ENCODE measurements at places on chromosomes 3 and 15. TPM values are rescaled to one million over a fixed set of nuclear protein-coding genes. Genes with fewer than 3 reads are reported as not detected.

- H3K27ac ChIP-seq, result no peak overlapping the region
- H3K4me1 ChIP-seq, result peaks cover 10% of the 10 kb centered on the region
- no peak for DNase-seq
These were observed 37.3 kb upstream of the ATP10A start for GRCh38 chr15:25900431-25900830.

The ZBTB38 gene
- 160 TPM for total RNA-seq

- H3K27ac ChIP-seq, result no peak overlapping the region
- H3K4me1 ChIP-seq, result no peaks in the 10 kb centered on the region
- peaks cover 74% of the 10 kb centered on the region for H3K36me3 ChIP-seq
- H3K4me3 ChIP-seq, result no peak overlapping the region
- no peak for DNase-seq
These were observed 7.3 kb upstream of the GHRL start for GRCh38 chr3:10300087-10300486.

- H3K4me1 ChIP-seq, result peaks cover 34% of the 10 kb centered on the region
- no peaks in the 10 kb centered on the region for H3K36me3 ChIP-seq
- no peak overlapping the region for H3K4me3 ChIP-seq
- H3K27me3 ChIP-seq, result no peaks in the 10 kb centered on the region
These were observed 224.4 kb downstream of the THRB start for GRCh38 chr3:24270204-24270691.

DNA sequence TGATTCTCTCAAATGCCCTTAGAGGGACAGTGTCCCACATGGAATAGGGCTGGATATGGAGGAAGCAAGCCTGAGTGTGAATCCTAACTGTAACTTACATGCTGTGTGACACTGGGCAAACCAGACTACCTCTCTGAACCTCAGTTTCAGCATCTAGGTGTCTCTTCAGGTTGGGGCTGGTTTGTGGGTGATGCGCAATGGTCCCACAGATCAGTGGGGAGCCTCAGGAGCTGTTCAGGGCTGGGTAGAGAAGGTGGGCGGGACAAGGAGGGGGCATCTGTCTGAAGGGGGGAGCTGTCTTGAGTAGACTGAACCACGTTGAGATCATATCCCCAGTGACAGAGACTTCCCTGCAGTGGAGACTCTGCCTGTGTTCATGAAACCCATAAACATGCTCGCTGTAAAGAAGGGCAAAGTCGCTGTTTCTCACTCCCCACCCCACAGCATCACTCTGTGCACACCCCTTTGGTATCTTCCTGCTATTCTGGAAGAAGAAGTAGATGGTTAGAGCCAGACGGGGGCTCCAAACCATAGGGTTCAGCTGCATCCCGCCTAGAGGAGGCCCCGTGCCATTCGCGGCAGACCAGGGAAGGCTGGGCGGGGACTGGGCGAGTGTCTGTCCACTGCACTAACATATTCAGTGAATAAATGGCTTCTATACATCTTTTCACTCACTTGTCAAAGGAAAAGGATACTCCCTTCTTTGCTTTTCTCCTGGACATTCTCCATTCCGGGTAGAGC lies 28.4 kb downstream of the SRPRB start:
- no peak overlapping the region for H3K4me3 ChIP-seq
- DNase-seq, result no peak
- H3K27me3 ChIP-seq, result no peaks in the 10 kb centered on the region
- H3K36me3 ChIP-seq, result no peaks in the 10 kb centered on the region
- no peaks in the 10 kb centered on the region for H3K4me1 ChIP-seq

- H3K27ac ChIP-seq, result no peak overlapping the region
- no peak overlapping the region for H3K4me3 ChIP-seq
- no peaks in the 10 kb centered on the region for H3K4me1 ChIP-seq
These were observed 318.1 kb upstream of the MCTP2 start for GRCh38 chr15:93913310-93913709.

DNA sequence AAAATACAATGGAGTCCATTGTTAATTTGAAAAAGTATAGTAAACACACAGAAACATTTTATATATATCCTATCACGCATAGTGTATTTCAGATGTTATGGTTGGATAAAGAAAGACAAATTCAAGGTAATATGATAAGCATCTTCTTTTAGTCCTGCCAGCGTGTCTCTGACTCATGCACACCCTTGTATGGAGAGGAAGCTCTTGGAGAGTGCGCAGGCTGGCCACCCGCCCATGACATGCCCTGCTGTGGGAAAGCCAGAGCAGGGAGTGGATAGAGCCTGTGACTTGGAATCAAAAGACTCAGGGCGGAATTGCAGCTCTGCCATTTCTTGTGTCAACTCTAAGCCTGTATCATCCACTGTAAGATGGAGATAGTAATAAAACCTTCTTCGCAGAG lies 23.0 kb upstream of the COPG1 start:
- DNase-seq, result peak; percentile 99
- H3K4me3 ChIP-seq, result no peak overlapping the region
- peaks cover 52% of the 10 kb centered on the region for H3K4me1 ChIP-seq
- no peaks in the 10 kb centered on the region for H3K27me3 ChIP-seq
- H3K36me3 ChIP-seq, result no peaks in the 10 kb centered on the region
- H3K27ac ChIP-seq, result peak overlapping the region; percentile 84

The IL17RE gene
- total RNA-seq, result 0.20 TPM

DNA sequence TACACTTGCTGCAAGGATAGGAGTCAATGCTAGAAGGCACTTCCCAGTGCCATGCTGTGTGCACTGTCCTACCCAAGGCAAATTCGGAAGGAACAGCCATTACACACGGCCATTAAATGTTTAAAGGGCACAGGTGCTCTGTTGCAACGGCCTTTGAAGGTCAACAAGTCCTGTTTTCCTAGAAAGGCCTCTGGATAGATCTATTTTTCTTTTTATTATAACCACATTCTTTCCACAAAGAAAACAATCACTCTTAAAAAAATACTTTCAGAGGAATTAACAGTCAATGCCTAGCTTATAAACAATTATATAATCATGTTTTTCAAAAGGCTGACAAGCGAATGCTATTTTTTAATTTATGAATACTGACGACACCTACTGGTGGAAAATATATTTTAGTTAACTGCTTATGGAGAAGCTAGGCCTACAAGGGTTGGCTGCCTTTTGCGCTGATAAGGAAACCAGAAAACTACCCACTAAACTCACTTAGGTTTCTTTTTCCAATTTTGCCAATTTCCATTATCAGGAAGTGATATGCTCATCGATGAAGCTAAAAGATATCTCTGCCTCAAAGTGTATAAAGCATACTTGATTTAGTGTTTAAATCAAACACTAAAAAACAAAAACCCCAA lies 2.4 kb downstream of the ARHGEF3 start:
- peaks cover 33% of the 10 kb centered on the region for H3K4me1 ChIP-seq
- H3K36me3 ChIP-seq, result no peaks in the 10 kb centered on the region
- H3K27ac ChIP-seq, result peak overlapping the region; percentile 94
- H3K4me3 ChIP-seq, result peak overlapping the region; percentile 88

GRCh38 chr3:154926721-154927120 lies 153.4 kb upstream of the MME start:
- H3K4me1 ChIP-seq, result peaks cover 5% of the 10 kb centered on the region
- no peak for DNase-seq
- H3K27ac ChIP-seq, result no peak overlapping the region
- H3K4me3 ChIP-seq, result no peak overlapping the region
- no peaks in the 10 kb centered on the region for H3K36me3 ChIP-seq
- no peaks in the 10 kb centered on the region for H3K27me3 ChIP-seq

GRCh38 chr3:40752492-40752891 lies 227.7 kb downstream of the ZNF621 start:
- no peak overlapping the region for H3K27ac ChIP-seq
- no peak overlapping the region for H3K4me3 ChIP-seq
- DNase-seq, result no peak
- no peaks in the 10 kb centered on the region for H3K27me3 ChIP-seq
- H3K4me1 ChIP-seq, result no peaks in the 10 kb centered on the region

- peak; percentile 28 for DNase-seq
- H3K27ac ChIP-seq, result peak overlapping the region; percentile 96
- no peaks in the 10 kb centered on the region for H3K36me3 ChIP-seq
- no peak overlapping the region for H3K4me3 ChIP-seq
These were observed 14.7 kb upstream of the LMCD1 start for GRCh38 chr3:8486936-8487335.

- H3K27ac ChIP-seq, result no peak overlapping the region
- no peak for DNase-seq
- no peaks in the 10 kb centered on the region for H3K36me3 ChIP-seq
- peaks cover 20% of the 10 kb centered on the region for H3K4me1 ChIP-seq
- H3K27me3 ChIP-seq, result no peaks in the 10 kb centered on the region
These were observed 19.5 kb downstream of the XXYLT1 start for GRCh38 chr3:195251336-195252065.

The MAGEF1 gene
- 11.0 TPM for total RNA-seq

GRCh38 chr3:186268616-186269448 lies 93.2 kb downstream of the DGKG start:
- H3K36me3 ChIP-seq, result no peaks in the 10 kb centered on the region
- DNase-seq, result no peak
- no peak overlapping the region for H3K27ac ChIP-seq
- no peak overlapping the region for H3K4me3 ChIP-seq
- H3K27me3 ChIP-seq, result no peaks in the 10 kb centered on the region

DNA sequence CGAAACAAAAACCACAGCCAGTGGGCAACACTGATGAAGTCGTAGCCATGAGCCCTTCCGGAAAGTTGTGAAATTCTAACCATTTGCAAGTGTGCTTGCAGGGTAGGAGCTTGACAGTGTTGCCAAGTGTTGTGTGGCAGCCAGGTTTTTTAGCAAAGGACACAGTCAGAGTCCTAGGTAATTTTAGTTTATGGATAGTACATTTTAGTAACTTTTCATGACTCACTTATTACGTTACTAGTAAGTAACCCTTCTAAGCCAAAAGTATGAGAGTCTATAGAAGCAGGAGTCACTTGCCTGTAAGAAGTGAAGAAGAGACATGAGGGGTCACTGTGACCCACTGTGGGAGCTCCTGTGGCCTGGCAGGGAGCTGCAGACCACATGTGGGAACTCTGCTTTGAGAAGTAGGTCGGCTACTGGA lies 54.8 kb upstream of the ADPGK start:
- H3K27ac ChIP-seq, result peak overlapping the region; percentile 92
- DNase-seq, result peak; percentile 86
- no peaks in the 10 kb centered on the region for H3K36me3 ChIP-seq
- no peaks in the 10 kb centered on the region for H3K27me3 ChIP-seq
- H3K4me3 ChIP-seq, result peak overlapping the region; percentile 15
- H3K4me1 ChIP-seq, result peaks cover 28% of the 10 kb centered on the region

All from gastrocnemius medialis (tissue), 4 donors.